ENCODE measurements at places on chromosomes 1 and 21.

- H3K27ac ChIP-seq = no peak overlapping the region
- DNase-seq = no peak
- no peak overlapping the region for H3K4me3 ChIP-seq
- 0 out of 2 replicates have a peak, but pooled peaks cover under 1% of the 10 kb centered on the region for H3K27me3 ChIP-seq
- H3K36me3 ChIP-seq = no peaks in the 10 kb centered on the region
- no peaks in the 10 kb centered on the region for H3K4me1 ChIP-seq
Measured at GRCh38 chr1:91545506-91546300, 45.1 kb downstream of the CDC7 start.

- no peak for DNase-seq
- H3K36me3 ChIP-seq = no peaks in the 10 kb centered on the region
- no peak overlapping the region for H3K4me3 ChIP-seq
- no peak overlapping the region for H3K27ac ChIP-seq
- peaks cover 85% of the 10 kb centered on the region for H3K27me3 ChIP-seq
- no peaks in the 10 kb centered on the region for H3K4me1 ChIP-seq
Measured at GRCh38 chr1:114087495-114087894, 66.2 kb downstream of the SYT6 start.

DNA sequence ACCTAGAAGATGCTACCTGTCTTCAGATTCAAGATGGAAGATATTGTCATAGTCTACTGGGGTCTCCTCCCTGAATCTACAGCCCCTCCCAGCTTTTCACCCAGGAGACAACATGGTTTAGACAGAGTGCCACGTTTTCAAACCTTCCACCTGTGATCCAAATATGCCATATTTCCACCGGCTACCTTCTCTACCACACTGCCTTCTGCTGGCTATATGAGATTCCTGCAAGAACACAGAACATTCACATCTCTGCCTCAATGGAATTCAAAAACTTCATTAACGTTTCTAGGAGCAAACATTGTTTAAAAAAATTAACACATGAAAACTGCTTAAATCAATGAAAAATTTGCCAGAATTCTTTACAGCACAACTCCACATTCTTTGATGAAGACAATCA lies 12.9 kb upstream of the LELP1 start:
- DNase-seq = peak; percentile 5
- no peaks in the 10 kb centered on the region for H3K27me3 ChIP-seq
- H3K4me1 ChIP-seq = no peaks in the 10 kb centered on the region
- H3K36me3 ChIP-seq = no peaks in the 10 kb centered on the region
- H3K27ac ChIP-seq = no peak overlapping the region
- H3K4me3 ChIP-seq = no peak overlapping the region

- no peak overlapping the region for H3K27ac ChIP-seq
- no peaks in the 10 kb centered on the region for H3K36me3 ChIP-seq
- H3K4me3 ChIP-seq = no peak overlapping the region
- peaks cover 58% of the 10 kb centered on the region for H3K27me3 ChIP-seq
- no peak for DNase-seq
- H3K4me1 ChIP-seq = no peaks in the 10 kb centered on the region
Measured at GRCh38 chr1:7019510-7019909, 234.3 kb downstream of the CAMTA1 start.

- H3K36me3 ChIP-seq = peaks cover 27% of the 10 kb centered on the region
- H3K27ac ChIP-seq = no peak overlapping the region
- H3K4me1 ChIP-seq = no peaks in the 10 kb centered on the region
- no peak for DNase-seq
- no peak overlapping the region for H3K4me3 ChIP-seq
Measured at GRCh38 chr1:233256191-233256590, 39.3 kb downstream of the PCNX2 start.

DNA sequence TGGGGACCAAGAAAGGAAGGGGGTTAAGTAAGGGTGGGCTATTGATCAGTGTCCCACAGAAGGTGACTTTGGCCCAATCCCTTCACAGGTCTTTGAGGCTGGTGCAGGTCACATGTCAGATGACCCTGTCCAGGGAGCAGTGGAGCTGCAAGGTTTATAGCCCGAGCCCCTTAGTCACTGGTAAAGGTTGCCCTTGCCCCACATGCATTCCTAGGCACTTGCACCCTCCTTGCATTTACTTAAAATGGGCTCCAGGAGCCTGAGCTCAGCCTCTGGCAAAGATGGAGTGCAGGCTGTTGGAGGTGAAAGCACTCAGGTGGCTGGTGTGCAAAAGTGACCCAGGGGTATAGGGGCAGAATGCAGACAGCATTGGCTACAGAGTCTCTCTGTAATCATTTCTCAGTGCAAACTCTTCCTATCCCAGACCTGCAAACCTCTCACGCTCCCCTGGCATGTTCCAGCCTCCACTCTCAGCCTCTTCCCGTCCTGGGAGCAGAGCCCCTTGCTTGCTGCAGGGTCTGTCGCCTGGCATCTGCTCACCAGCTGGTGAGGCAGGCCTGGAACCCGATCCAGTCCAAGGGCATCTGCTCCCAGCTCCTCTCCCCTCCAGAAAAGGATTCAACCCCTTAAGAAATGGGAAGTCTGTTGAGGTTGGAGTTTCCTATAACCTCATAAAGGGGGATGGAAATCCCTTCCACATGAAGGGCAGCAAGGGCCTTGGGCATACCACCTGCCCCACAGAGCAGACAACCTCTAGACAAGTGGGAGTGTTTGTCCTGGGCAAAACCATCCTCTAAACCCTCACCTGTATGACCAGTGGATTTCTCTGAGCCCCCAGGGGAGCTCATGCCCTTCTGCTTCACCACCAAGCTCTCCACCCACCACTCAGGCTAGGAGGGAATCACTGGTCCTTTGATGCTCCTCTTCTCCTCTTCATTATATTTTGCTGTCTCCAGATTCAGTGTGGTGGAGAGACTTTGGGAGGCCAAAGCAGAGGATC lies 23.1 kb upstream of the PTPRF start:
- no peak overlapping the region for H3K4me3 ChIP-seq
- no peak overlapping the region for H3K27ac ChIP-seq
- no peaks in the 10 kb centered on the region for H3K4me1 ChIP-seq
- H3K27me3 ChIP-seq = no peaks in the 10 kb centered on the region
- H3K36me3 ChIP-seq = no peaks in the 10 kb centered on the region

GRCh38 chr1:27634985-27635367 lies at the start of gene FGR:
Gene FGR (minus strand): TSS chr1:27635185. CDS start chr1:27623916, 11,269 bp downstream.
- H3K4me1 ChIP-seq = no peaks in the 10 kb centered on the region
- no peaks in the 10 kb centered on the region for H3K36me3 ChIP-seq
- H3K27ac ChIP-seq = no peak within 1 kb of the TSS

All from GM23248 (cell line).